ENCODE measurements at places on chromosomes 12 and 14. TPM values are rescaled to one million over a fixed set of nuclear protein-coding genes. Genes with fewer than 3 reads are reported as not detected.

ZNF385A gene
- total RNA-seq: 7.1 TPM

- H3K27me3 ChIP-seq: no peaks in the 10 kb centered on the region
- no peak overlapping the region for H3K27ac ChIP-seq
- peaks cover 4% of the 10 kb centered on the region for H3K36me3 ChIP-seq
- peaks cover 8% of the 10 kb centered on the region for H3K4me1 ChIP-seq
- H3K4me3 ChIP-seq: no peak overlapping the region
- no peak for DNase-seq
Observed at GRCh38 chr12:38878986-38879385, 26.4 kb downstream of the CPNE8 start.

CCDC88C gene
- total RNA-seq: 2.8 TPM

GRCh38 chr12:2922329-2922728 is 31.6 kb downstream of the TULP3 start:
- no peak overlapping the region for H3K27ac ChIP-seq
- no peaks in the 10 kb centered on the region for H3K27me3 ChIP-seq
- DNase-seq: no peak
- H3K36me3 ChIP-seq: peaks cover 67% of the 10 kb centered on the region
- H3K4me1 ChIP-seq: peaks cover 3% of the 10 kb centered on the region
- no peak overlapping the region for H3K4me3 ChIP-seq

DNA sequence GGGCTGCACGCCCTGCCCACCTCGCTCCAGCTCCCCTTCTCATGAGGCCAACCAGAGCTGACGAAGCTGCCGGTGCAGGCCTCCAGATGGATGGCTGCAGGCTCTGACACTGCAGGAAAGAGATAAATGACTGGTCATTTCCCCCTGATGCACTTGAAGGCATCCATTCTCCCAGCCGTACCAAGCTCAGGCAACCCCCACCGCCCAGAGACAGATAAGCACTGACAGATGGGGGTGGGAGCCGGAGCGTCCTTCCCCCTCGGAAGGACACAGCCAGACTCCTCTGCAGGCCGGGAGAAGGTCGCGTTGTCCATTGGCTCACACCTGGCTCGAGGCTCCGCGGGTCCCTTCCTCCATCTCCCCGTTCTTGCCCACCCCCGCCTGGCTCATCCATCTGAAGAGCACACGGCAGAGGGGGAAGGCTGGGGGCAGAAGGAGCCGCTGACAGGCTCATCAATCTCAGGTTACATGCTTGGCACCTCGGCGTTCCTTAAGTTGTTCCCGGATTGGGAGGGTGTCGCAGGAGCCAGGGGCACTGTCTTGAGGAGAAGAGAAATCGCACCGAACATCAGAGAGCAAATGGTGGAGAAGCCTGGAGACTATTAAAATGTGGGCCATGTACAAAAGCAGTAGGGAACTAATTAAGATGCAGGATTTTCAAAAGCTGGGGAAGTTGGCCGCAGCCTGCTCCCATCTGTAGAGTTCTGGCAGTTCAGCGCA is 151.6 kb downstream of the DPF3 start:
- H3K4me3 ChIP-seq: no peak overlapping the region
- H3K27ac ChIP-seq: no peak overlapping the region
- H3K27me3 ChIP-seq: no peaks in the 10 kb centered on the region
- no peaks in the 10 kb centered on the region for H3K36me3 ChIP-seq
- peaks cover 70% of the 10 kb centered on the region for H3K4me1 ChIP-seq
